ENCODE measurements at places on chromosomes 7 and 10.

DNA sequence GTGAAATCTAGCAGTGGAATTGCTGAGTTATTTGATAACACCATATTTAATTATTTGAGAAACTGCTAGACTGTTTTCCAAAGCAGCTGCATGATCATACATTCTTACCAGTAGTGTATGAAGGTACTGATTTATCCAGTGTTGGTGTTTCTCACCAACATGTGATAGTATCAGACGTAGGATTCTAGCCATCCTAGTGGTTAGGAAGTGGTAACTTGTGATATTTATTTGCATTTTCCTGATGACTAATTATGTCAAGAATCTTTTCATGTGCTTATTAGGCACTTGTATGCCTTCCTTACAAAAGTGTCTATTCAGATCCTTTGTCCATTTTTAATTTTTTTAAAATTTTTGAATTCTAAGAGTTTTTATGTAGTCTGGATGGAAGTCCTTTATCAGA lies 54.2 kb upstream of the PLXDC2 start:
- DNase-seq = no peak

DNA sequence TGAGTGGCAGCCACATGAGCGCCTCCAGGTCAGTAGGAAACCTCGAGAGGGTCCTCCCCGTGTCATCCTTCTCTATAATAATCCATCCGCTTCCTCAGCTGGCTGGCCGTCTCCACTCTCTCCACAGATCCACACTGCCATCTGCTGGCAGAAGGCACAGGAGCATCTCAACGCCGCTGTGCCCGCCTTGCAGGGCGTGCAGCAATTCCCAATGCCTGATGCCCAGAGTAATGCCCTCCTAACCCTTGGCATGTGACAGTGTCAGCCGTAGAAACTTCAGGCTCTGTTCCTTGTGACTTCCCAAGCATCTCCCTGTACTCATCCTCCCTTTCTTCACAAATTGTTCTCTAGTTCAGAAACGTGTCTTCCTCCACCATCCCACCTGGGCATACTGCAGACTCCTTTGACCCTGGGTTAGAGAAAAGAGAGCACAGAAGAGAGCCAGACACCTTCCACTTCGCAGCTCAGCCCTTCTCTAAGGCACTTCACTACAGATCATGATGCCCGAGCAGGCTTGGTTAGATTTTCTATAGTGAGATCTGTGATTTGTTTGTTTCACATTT lies 70.8 kb downstream of the XPNPEP1 start:
- peak; percentile 64 for DNase-seq

GRCh38 chr10:84537447-84537931 lies 209.1 kb downstream of the CCSER2 start:
- peak; percentile 65 for DNase-seq

- no peak for DNase-seq
Measured at GRCh38 chr10:111107846-111108245, 31.0 kb downstream of the ADRA2A start.

- no peak for DNase-seq
Measured at GRCh38 chr7:99737726-99738125, 2.7 kb upstream of the CYP3A7 start.
